ENCODE measurements at places on chromosomes 5 and 9.

DNA sequence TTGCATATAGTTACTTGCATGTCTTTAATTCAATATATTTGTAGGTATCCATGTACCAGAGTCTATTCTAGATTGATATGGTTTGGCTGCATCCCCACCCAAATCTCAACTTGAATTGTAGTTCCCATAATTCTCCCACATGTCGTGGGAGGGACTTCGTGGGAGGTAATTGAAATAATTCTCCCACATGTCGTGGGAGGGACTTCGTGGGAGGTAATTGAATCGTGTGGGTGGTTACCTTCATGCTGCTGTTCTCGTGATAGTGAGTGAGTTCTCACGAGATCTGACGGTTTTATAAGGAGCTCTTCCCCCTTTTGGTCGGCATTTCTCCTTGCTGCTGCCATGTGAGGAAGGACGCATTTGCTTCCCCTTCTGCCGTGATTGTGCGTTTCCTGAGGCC is 16.5 kb downstream of the FBXL7 start:
- DNase-seq = no peak

GRCh38 chr5:132098151-132098594 is 24.6 kb downstream of the CSF2 start:
- DNase-seq = peak; percentile 47

DNA sequence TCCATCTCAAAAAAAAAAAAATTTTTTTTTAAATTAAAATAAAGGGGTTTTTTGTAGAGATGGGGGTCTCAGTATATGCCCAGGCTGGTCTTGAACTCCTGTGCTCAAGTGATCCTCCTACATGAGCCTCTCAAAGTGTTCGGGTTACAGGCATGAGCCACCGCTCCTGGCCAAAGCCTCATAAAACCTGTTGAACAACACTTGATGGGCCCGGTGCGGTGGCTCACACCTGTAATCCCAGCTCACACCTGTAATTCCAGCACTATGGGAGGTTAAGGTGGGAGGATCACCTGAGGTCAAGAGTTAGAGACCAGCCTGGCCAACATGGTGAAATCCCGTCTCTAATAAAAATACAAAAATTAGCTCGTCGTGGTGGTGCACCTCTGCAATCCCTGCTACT is 7.7 kb upstream of the NPM1 start:
- DNase-seq = no peak

DNA sequence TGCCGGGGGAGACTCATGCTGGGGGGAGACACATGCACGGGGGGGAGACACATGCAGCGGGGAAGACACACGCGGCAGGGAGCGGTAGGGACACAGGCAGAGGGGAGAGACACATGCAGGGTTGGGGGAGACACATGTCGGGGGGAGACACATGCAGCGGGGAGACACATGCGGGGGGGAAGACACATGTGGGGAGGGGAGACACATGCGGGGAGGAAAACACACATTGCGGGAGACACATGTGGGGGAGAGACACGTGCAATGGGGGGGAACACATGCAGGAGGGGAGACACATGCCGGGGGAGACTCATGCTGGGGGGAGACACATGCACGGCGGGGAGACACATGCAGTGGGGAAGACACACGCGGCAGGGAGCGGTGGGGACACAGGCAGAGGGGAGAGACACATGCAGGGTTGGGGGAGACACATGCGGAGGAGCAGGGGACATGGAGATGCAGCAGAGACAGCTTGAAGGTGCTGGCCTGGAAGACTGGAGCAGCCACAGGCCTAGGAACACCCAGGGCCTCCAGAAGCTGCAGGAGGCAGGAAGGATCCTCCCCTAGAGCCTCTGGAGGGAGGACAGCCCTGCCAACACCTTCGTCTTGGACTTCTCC is 20.3 kb upstream of the OLFM1 start:
- no peak for DNase-seq

GRCh38 chr9:91714874-91715615 is 235.0 kb downstream of the ROR2 start:
- DNase-seq = no peak

DNA sequence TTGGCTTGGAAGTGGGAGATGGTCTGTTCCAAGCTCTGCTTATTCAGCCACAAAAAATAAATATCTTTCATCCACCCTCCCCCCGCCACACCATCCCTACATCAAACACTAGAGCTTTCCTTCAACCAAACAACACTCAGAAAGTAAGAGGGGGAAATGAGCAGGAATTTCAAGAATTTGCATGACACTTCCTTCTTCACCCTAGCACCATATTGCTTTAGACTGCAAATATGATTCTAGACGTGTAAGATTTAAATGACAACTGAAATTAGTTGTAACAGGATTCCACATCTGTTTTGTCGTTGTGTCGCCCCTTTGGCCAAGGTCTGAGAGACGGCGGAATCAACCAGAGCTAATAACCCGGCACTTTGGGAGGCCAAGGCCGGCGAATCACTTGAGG is 88.5 kb downstream of the NDFIP1 start:
- no peak for DNase-seq

All from stimulated activated CD4-positive, alpha-beta T cell treated with anti-CD3 and anti-CD28 coated beads, TNF-alpha, amount 100 ng/mL, for 48 hours (primary cell).